Brain pericyte (primary cell): ENCODE measurements at places on chromosomes 16 and 17.

GRCh38 chr17:71681427-71682173 is 439.2 kb upstream of the SOX9 start:
- DNase-seq: no peak

DNA sequence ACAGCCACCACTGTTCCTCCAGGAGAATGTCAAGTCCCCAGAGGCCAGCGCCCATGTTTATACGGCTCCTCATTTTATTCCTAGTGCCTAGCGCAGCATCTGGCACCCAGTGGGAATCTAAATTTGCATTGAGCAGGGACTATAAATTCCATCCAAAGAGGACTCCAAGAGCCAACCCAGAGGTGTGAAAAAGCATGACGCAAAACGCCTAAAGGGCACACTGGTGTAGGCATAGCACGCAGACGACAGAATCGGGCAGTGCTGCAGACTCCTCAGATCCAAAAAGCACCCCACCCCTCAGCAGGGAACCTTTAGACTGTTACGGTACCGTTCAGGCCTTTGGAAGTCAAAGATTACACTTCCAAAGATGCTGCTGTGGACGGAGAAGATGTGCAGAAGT is 19.5 kb downstream of the TEKT5 start:
- no peak for DNase-seq

- DNase-seq: no peak
Measured at GRCh38 chr17:61619493-61619892, 28.5 kb upstream of the NACA2 start.

- no peak for DNase-seq
Measured at GRCh38 chr17:80955671-80956280, 35.9 kb upstream of the CHMP6 start.

GRCh38 chr17:30230596-30231125 is 4.8 kb downstream of the SLC6A4 start:
- no peak for DNase-seq

GRCh38 chr17:2312736-2313135 is 9.0 kb downstream of the SRR start:
- no peak for DNase-seq

DNA sequence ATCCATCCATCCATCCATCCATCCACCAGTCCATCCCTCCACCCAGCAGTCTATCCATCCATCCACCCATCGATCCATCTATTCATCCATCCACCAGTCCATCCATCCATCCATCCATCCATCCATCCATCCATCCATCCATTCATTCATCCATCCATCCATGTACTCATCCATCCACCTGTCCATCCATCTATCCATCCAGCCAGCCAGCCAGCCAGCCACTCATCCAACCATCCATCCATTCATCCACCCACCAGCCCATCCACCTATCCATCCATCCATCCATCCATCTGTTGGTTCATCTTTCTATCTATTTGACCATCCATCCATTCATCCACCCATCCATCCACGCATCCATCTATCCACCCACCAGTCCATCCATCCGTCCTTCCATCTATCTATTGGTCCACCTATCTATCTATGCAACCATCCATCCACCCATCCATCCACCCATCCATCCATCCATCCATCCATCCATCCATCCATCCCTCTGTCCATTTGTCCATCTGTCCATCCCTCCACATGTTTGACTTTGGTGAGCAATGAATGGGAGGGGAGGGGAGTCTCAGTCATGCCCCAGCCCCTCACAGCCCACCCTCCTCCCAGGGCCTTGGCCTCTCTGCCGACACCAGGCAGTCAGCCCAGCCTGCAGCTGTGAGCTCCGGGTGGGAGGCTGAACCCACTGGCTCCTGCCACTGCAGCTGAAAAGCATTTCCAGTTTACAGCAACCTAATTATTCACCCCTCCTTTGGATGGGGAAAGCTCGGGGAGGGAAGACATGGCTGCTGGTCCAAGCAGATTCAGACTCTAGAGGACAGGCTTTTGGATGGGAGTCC is 38.1 kb upstream of the SSTR5 start:
- DNase-seq: no peak

DNA sequence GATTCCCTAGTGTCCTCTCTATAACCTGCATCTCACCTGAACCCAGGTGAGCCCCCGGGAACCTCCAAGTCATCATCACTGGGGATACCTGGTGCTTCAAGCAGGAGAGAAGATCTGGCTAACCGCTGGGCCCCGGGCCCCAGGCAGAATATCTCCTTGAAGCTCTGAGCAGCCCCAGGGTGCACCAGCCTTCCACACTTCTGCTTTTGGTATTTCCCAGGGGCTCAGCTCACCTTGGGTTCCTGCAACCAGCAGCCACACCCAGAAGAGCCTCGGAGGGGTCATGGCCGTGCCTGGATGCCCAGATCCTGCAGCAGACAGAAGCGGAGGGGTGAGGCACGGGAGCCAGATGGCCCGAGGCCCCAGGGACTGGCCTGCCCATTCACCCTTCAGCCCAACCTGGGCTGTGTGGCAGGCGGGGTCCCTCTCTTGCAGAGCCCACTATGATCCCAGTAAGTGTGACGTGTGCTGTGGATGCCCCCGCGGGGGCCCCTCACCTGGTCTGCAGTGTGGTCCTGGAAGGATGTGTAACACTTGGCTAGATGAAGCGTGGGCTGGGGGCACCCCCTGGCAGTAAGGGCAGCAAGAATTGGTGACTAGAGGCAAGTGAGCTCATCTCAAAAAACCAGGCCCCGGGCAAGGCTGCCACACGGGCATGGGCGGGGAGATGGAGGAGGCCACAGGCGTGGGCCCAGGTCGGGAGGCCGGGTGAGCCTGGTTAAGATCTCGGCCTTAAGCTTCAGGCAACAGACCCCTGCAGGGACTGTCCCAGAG is 2.6 kb downstream of the LGALS3BP start:
- no peak for DNase-seq

DNA sequence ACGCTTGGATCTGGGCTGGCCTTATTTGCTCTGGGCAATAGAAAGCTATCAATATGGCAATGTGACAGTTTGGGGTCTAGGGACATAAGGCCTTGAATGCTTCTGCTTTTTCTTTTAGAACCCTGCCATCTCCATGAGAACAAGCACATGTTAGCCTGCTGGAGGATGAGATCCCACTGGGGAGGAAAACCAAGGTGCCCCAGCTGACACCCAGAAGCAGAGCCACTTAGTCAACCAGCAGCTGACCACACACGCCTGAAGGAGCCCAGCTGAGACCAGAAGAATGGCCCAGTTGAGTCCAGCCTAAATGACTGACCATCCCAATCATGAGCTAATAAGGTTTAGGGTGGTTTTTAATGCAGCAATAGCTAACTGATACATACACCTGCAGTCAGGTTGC is 171.2 kb downstream of the AHSP start:
- no peak for DNase-seq

- DNase-seq: no peak
Measured at GRCh38 chr17:63841350-63842172, 924 bp downstream of the SMARCD2 start.

- no peak for DNase-seq
Measured at GRCh38 chr16:58490065-58490464, 9.9 kb upstream of the NDRG4 start.

DNA sequence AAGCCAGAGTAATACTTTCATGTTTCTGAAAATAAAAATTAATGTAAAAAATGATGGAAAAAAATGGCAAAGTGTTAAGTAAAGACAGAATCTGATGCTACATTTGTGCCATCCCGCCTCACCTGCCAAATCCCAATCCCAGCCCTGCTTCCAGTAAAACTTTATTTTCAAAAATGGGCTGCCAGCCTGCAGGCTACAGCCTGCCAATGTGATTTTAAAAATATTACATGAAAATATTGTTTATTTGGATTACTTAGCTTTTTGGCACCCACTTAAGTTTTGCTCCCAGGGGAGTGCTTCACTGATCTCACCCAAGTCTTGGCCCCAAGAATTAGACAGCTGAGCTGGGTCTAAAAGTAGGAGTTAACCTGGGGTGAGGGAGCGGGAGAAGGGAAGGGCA is 112.8 kb downstream of the C16orf78 start:
- no peak for DNase-seq

DNA sequence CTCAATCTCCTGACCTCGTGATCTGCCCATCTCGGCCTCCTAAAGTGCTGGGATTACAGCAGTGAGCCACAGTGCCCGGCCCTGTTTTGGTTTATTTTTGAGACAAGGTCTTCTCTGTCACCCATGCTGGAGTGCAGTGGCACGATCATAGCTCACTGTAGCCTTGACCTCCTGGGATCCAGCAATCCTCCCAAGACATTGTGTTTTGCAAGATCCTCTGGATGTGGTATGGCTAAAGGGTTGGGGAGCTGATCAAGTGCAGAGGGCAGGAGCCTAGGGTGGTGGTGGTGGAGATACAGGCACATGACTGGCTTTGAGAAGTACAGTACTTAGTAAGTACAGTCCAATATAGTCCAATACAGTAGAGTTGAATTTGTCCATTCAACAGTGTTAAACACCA is 16.6 kb upstream of the TNS4 start:
- no peak for DNase-seq

DNA sequence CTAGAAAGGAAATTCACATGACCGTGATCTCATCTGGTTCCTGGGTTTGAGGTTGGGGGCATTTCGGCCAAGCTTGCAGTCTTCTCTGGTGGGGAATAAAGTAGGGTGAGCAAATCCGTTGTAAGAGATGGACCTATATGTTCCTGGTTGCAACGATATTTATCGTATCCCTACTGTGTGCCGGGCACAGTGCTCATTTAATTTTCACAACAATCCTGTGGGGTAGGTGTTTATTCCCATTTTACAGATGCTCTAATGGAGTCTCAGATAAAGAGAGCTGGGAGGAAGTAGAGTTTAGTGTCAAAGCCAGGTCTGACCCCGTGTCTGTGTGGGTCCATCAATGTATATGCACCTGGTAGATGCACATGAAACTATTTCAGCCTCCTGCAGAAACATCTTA is 9.4 kb downstream of the CMIP start:
- DNase-seq: no peak

DNA sequence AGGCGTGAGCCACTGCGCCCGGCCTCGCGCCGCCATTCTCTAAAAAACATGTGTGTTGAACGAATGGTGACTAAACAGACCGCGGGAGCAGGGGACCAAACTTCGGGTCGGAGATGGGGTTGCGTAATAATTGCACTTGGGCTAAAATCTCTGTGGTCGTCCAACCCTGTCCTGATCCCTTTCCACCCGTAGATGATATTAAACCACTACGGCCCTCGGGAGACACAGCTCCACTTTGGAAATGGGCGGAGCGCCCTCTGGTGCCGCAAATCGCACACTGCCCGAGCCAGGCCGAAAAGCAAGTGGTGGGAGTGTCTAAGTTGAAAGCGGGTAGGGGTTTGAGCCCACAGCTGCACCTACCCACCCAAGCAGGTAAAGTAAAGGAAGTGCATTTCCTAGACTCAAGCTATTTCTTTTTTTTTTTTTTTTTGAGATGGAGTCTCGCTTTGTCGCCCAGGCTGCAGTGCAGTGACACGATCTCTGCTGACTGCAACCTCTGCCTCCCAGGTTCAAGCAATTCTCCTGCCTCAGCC is 17.0 kb downstream of the CAVIN1 start:
- no peak for DNase-seq

DNA sequence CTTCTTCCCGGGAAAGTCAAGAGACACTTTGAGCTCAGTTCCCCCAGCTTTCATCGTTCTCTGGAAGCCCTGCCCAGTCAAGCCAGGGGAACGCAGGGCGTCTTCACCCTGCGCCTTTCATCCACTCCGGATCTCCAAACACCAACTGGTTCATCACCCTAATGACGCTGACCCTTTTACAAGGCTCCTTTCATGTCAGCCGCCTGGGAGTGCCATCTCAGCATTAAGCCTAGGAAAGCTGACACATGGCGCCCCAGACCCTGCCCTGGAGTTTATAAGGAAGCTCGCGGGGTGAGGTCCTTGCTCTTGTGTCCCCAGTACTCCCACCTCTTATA is 594 bp upstream of the DNAJC7 start:
- no peak for DNase-seq
